ENCODE measurements at places on chromosomes 1 and 21.

GRCh38 chr1:55089683-55090082, 50.3 kb downstream of the PCSK9 start:
- DNase-seq = no peak

DNA sequence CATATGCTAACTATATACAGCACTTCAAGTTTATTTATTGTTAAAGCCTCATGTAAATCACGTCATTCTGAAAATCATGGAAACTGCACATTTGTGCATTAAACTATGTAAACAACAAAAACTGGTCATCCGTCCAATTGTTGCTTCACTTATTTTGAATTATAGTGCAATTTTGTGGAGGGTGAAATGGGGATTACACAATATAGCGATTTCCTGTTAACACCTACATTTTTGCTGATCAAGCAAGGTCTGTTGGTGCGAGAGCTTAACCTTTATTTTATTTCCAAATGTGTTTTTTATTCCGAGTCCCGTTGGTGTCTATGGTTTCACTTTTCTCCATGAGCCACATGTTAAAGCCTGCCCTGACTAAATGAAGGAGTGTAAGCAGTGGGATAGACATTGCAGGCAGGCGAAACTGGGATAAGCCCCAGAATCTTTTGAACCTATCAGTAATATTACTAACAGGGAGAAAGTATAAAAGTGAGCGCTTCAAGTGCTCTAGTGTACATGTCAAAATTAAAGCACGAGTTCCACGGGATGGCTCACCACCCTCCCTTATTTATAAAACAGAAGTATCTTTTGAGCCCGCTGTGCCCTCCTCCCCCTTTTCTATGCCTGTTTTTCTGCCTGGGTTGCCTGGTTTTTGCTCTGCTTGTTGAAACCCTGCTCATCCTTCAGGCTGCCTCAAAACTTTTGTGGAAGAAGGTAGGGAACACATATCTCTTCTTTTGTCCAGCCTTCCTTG, 120.7 kb downstream of the NFIA start:
- no peak for DNase-seq

GRCh38 chr21:25895565-25896205, 160.9 kb downstream of the GABPA start:
- DNase-seq = no peak

DNA sequence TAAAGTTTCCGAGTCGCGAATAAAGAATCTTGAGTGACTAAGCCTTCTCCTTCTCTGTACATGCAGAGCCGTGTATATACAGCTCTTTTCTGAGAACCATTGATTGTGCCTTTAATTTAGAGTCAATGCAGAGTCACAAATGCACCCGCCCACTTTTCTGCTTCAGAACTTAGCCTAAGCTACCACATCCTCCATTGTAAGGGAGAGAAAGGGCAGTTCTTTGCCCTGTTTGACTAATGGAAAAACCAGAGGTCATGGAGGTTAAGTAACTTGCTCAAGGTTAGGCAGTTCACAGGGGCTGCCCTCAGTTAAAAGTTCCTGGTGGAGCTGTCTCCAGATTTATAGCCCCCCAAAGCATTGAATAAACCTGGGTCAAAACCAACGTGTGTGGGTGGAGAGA, 139.6 kb downstream of the TOMM20 start:
- no peak for DNase-seq

DNA sequence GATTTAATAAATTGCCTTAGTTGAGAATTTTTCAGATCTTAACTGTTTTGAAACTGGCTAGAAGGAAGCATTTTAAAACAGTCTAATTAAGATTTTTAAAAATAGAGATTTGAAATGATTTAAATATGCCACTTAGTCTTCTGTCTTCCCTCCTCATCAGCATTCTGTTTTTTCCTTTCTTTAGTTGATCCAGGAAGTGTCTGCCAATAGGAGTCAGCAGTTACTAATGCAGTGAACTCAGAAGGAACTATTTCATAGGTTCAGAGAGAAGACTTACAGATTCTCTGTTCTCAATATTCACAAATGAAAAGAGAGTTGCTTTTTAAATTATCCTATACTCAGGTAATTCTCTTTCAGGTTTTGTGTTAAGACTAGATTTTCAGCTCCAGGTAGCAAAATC, 84.5 kb downstream of the RPS6KC1 start:
- DNase-seq = no peak

GRCh38 chr1:171355727-171356126, 41.7 kb downstream of the FMO4 start:
- DNase-seq = no peak

GRCh38 chr1:119735217-119735616, 23.5 kb downstream of the PHGDH start:
- no peak for DNase-seq

DNA sequence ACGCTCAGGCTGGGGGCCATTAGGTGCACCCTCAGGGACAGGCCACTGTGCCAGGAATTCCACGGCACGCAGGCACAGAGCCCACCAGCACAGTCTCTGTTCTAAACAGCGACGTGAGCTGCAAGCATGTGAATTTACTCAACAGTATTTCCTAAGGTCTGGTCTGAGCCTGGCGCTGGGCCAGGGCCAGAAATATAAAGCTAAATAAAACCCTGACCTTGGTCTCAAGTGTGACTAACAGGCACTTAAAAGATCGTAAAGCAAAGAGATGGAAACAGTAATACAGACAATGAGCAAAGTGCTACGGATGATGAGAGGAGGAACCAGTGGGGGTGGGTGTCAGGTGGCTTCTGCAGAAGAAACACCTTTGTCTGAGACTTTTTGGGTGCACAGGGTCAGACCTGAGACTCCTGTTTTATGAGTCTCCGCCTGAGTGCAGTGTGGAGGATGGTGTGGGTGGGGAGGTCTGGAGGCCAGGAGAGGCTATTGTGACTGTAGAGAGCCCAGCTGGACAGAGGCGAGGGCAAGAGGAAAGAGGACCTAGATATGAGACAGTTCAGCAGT, 53.4 kb upstream of the EDN2 start:
- DNase-seq = no peak

DNA sequence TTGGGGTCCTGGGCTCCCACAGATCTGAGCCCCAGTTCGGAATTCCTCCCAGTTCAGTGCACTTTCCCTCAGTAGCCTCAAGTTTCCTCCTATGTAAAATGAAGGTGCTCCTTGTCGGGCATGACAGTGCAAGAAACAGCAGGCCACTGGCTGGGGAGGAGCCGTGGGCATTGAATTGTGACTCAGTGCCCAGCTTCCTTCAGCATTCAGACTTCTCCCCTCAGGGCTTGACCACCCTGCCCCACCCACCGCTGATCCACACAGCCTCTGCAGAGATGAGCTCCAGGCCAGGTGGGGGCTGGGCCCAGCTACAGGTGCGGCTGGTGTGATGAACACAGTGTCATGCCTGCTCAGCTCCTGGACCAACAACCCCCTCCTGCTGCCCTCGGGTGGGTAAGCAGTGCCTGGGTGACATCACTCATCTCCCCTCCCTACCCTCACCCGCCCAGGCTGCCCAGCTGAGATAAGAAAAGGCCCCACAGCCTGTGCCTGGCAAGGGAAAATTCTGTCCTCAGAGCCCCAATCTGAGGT, 4.9 kb downstream of the MOB3C start:
- no peak for DNase-seq

GRCh38 chr21:29360799-29361765, 62.4 kb downstream of the BACH1 start:
- DNase-seq = no peak

GRCh38 chr1:241834733-241835377, 13.1 kb upstream of the EXO1 start:
- DNase-seq = no peak

DNA sequence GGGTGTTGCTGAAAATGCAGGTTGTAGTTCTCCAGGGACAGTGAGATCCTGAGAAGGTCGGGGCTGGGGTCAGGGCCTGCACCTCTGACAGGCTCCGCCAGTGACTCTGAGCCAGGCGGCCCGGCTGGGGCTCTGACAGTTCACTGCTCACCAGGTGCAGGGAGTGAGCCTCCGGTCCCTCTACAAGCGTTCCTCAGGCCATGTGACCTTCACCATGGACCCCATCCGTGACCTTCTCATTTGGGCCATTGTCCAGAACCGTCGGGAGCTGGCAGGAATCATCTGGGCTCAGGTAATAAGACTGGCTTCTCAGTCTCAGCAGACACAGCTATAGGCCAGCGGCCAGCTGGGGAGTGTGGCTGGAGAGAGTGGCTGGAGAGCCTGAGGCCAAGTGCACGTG, 41.8 kb downstream of the TRPM2 start:
- DNase-seq = no peak

DNA sequence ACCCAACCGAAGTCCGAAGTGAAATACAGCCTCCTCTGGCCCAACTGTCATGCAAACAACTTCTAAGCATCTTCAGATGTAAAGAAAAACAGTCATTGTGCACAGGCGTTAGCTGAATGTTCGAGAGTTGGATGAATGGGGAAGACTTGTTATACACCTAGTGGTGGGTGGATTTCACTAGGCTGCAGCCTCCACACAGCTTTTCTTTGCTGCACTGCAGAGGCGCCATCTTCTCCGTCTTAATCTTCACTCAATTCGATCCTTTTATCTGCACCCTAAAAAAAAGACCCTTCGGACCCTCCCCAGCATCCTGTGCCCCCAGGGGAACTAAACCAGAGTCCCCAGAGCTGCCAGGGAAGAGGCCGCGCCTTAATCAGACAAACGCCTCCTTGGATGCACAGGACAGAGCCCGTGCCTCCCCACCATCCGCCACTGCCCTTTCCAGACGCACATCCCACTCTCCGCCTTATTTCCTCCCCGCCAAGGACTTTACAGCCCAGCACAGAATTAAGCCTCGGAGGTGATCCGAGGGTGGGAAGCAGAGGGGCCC, 1.4 kb downstream of the APP start:
- no peak for DNase-seq

DNA sequence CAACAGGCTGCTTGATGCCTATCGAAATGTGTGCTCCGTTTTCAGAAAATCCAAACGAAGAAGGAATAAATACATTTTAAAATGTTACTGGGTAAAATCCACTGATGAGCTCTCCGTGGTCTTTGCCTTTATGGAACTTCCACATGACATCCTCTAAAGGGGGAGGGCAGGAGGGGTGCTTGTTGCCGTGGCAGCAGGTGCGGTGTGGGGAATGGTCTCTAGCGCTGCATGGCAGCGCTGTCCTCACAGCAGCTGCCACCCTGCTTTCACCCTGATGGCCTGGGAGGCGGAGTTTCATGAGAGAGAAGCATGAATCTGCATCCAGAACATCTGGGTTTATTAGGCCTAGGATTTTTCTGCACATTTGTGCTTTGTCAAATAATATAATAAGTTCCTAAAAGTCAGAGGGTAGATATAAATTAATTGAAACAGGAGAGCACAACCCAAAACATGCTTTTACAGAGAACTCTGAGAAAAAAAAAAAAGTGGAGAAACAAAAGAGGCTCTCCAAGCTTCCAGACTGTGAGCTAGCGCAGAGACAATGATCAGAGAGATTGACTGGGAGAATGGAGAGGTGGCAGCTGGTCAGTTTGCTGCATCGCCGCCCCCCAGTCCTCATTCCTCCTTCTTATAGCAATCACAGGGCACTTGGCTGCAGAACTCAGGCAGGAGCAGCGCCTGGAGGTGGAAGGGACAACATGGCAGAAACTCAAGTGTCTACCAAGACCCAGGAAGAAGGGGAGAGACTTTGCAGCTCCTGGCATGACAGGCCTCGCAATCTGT, 228.6 kb downstream of the DSCAM start:
- DNase-seq = no peak

DNA sequence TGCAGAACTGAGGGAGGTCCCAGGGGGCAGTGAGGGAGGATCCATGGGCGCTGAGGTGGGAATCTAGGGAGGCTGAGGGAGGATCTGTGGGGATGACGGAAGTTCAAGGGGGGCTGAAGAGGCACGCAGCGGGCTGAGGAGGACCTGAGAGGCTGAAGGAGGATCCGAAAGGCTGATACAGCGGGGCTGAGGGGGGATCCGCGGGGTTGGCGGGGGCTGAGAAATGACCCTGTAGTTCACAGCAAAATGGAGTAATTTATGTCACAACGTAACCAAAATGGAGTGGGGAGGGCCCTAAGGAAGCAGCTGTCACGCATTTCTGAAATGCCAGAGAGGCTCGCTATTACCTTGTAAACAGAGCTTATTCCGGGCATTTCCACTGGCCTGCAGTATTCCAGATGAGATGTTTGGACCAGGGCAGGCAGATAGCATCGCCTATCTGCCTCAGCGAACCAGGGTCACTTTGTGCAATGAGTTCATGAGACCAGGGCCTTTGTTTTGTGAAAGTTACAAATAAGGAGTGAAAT, 926 bp upstream of the MRPL55 start:
- DNase-seq = no peak

GRCh38 chr1:45122724-45123123, 83.7 kb downstream of the ZSWIM5 start:
- DNase-seq = no peak

All from esophagus squamous epithelium (tissue), 5 donors.